ENCODE measurements at places on chromosomes 2 and 18.
A peak's percentile ranks its signal among the peaks of the same experiment; 100 is the strongest.

- no peaks in the 10 kb centered on the region for H3K27me3 ChIP-seq
- H3K4me3 ChIP-seq = no peak overlapping the region
- no peaks in the 10 kb centered on the region for H3K4me1 ChIP-seq
- H3K36me3 ChIP-seq = peaks cover 5% of the 10 kb centered on the region
Measured at GRCh38 chr2:179963626-179964025, 43.5 kb downstream of the CWC22 start.

- H3K4me3 ChIP-seq = no peak overlapping the region
- H3K27me3 ChIP-seq = no peaks in the 10 kb centered on the region
- H3K4me1 ChIP-seq = peaks cover 3% of the 10 kb centered on the region
- no peak overlapping the region for H3K27ac ChIP-seq
- H3K36me3 ChIP-seq = no peaks in the 10 kb centered on the region
Measured at GRCh38 chr2:127778850-127779249, 32.1 kb downstream of the WDR33 start.

DNA sequence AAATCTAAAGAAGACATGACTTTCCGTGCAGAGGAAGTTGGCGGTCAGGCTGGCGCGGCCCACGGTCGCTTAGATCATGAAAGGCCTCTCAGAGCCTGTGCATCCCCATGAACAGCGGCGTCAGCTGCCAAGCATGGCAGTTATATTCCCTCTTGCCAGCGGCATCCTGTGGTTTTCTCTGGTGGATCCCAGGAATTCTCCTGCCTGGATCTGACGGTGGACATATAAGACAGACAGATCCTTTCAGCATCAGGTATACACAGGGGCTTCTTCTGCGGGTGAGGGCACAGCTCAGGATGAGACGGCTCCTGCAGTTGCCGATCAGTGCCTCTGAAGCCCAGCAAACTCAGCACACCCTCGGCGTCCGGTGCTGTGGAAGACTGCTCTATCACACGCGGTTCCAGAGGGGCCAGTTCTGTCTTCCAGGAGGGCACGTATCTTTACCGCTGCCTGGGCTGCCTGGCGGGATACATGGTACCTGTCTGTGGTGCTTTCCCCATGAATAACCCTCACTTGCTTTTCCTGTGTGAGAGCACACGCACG lies 157.8 kb downstream of the LDLRAD4 start:
- no peak overlapping the region for H3K27ac ChIP-seq
- DNase-seq = no peak
- no peaks in the 10 kb centered on the region for H3K36me3 ChIP-seq
- H3K4me1 ChIP-seq = no peaks in the 10 kb centered on the region
- no peak overlapping the region for H3K4me3 ChIP-seq

DNA sequence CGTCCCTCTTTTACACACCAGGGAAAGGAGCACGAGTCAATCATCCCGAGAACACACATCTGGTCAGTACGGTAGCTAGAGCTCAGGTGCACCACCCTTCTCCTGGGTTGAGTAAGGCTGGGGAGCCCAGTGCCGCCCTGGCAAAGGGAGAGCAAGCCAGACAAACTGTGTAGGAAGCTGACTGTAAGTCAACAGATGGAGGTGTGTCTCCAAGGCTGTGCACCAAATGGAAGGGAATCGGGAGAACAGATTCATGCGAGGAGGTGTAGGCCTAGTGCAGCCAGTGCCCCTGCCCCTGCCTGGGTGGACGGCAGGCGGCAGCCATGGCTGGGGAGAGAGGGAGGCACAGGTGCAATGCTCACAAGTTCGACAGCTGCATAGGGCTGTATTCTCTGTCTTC lies 65.7 kb downstream of the CELF4 start:
- no peak for DNase-seq
- no peak overlapping the region for H3K4me3 ChIP-seq
- no peak overlapping the region for H3K27ac ChIP-seq
- H3K36me3 ChIP-seq = no peaks in the 10 kb centered on the region
- H3K27me3 ChIP-seq = peaks cover 4% of the 10 kb centered on the region
- no peaks in the 10 kb centered on the region for H3K4me1 ChIP-seq

- no peak overlapping the region for H3K4me3 ChIP-seq
- H3K4me1 ChIP-seq = no peaks in the 10 kb centered on the region
- DNase-seq = no peak
- H3K36me3 ChIP-seq = no peaks in the 10 kb centered on the region
- H3K27me3 ChIP-seq = no peaks in the 10 kb centered on the region
- no peak overlapping the region for H3K27ac ChIP-seq
Measured at GRCh38 chr2:163757814-163758213, 22.0 kb upstream of the FIGN start.

DNA sequence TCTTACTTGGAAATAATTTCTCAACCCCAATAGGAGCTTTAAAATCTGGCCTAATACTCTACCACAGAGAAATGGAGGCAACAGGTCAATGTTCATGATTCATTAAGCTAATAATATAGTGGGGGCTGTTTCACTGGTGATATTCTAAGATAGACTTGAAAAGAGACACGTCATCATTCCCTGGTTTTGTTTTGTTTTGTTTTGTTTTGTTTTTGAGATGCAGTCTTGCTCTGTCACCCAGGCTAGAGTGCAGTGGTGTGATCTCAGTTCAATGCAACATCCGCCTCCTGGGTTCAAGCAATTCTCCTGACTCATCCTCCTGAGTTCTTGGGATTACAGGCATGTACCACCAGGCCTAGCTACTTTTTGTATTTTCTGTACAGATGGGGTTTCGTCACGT lies 37.5 kb upstream of the SOS1 start:
- no peaks in the 10 kb centered on the region for H3K36me3 ChIP-seq
- DNase-seq = peak; percentile 18
- H3K4me3 ChIP-seq = no peak overlapping the region
- H3K27me3 ChIP-seq = no peaks in the 10 kb centered on the region
- H3K27ac ChIP-seq = no peak overlapping the region
- H3K4me1 ChIP-seq = peaks cover 1% of the 10 kb centered on the region

- no peak overlapping the region for H3K4me3 ChIP-seq
- DNase-seq = no peak
- no peaks in the 10 kb centered on the region for H3K36me3 ChIP-seq
- no peaks in the 10 kb centered on the region for H3K4me1 ChIP-seq
Measured at GRCh38 chr2:169139993-169140767, 70.8 kb downstream of the DHRS9 start.

All from IMR-90 (cell line).